ENCODE measurements at places on chromosomes 13 and 19.

GRCh38 chr19:23699521-23699860 lies 12.5 kb upstream of the ZNF675 start:
- DNase-seq, result no peak

DNA sequence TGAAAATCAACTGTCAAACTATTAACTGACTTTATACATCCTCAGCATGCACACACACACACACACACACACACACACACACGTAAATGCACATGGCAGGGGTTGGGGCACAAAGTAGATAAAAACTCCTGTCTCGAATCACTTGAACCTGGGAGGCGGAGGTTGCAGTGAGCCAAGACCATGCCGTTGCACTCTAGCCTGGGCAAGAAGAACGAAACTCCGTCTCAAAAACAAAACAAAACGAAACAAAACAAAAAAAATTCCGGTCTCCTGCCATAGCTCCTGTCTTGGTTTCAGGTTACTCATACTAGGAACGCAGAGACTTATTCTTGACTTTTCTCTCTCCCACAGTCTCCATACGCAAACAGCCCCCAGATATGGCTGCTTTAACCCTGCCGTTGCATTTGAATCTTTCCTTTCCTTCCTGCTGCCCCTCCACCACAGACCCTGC lies 148.9 kb downstream of the SHISA2 start:
- no peak for DNase-seq

DNA sequence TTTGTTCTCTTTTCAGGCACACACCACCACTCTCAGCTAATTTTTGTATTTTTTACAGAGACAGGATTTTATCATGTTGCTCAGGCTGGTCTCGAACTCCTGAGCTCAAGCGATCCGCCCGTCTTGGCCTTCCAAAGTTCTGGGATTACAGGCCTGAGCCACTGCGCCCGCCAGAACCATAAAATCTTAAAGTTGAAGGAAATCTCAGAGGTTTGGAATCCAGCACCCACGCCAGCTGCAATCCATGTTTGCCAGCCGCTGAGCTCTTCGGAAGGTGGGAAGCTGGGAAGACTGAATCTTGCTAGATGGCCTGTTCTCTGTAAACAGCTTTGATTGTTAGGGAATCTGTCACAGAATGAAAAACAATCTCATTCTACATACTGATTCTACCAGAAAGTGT lies 38.5 kb downstream of the SPATA13 start:
- DNase-seq, result no peak

DNA sequence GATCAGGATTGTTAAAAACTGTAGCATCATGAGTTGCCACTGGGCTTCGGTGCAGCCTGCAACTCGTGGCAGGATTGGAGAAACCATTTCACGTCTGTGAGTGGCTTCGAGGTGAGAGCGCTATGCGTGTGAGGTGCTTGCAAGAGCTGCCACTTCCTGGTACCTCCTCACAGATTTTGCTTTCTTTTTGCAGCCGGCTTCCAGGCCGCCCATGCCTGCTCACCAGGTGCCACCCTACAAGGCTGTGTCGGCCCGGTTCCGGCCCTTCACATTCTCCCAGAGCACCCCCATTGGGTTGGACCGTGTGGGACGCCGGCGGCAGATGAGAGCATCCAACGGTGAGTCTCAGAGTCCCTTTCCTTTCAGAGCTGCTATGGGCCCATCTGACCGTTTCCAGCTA lies 57.9 kb upstream of the C1QTNF9 start:
- DNase-seq, result no peak

DNA sequence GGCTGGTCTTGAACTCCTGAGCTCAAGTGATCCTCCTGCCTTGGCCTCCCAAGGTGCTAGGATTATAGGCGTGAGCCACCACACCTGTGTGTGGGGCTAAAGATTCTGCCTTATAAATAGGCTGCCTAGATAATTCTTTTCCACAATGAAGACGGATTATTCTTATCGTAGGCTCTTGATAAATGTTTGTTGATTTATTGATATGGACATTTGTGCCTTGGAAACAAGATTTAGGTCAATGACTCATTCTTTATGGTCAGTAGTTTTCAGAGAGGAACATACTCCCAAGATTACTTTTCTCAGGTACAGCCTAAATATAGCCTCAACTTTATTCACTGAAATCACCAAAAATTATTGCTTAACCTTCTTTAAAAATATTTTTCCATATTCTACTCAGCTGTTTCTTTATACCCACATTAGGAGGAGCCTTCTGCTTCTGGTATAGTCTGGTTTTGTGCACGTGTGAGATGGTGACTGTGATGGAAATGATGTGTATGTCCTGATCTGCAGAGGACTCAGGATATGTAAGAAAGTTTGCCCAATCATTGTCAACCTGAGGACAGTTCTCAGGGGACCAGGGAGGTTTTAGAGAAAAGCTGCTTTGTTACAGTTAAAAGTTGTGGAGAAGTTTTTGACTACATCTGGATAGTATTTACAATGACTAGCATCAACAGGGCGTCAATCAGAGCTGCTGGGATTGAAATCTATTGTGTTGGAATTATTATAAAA lies 208.9 kb downstream of the DNAJC15 start:
- no peak for DNase-seq

GRCh38 chr19:50173127-50173526 lies 10.0 kb upstream of the IZUMO2 start:
- no peak for DNase-seq

GRCh38 chr19:55615543-55616394 lies 8.6 kb downstream of the ZNF784 start:
- DNase-seq, result no peak

DNA sequence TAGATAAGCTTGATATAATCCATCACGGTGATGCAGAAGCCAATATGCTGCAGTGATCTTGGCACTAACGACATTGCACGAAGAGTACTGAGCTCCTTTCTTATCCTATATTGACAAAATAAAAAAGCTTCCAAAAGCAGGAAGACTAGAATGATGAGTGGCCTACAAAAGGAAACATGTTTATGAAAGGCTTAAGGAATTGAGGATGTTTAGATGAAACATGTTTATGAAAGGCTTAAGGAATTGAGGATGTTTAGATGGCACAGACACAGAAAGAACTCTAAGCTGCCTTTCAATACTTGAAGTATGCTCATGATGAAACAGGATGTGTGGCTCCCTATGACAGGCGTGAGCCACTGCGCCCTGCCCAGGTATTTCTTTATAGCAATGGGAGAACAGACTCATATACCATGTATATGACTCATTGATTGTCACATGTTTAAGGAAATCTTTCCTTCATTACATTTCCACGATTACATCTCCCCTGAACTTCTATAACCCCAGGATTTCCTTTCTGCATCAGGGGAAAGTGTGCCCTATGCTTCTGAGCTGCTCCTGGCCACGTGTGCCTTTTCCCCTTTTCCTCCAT lies 690.8 kb upstream of the ARGLU1 start:
- no peak for DNase-seq

- DNase-seq, result no peak
These were observed 1.1 kb downstream of the PPP6R1 start for GRCh38 chr19:55257461-55258420.

DNA sequence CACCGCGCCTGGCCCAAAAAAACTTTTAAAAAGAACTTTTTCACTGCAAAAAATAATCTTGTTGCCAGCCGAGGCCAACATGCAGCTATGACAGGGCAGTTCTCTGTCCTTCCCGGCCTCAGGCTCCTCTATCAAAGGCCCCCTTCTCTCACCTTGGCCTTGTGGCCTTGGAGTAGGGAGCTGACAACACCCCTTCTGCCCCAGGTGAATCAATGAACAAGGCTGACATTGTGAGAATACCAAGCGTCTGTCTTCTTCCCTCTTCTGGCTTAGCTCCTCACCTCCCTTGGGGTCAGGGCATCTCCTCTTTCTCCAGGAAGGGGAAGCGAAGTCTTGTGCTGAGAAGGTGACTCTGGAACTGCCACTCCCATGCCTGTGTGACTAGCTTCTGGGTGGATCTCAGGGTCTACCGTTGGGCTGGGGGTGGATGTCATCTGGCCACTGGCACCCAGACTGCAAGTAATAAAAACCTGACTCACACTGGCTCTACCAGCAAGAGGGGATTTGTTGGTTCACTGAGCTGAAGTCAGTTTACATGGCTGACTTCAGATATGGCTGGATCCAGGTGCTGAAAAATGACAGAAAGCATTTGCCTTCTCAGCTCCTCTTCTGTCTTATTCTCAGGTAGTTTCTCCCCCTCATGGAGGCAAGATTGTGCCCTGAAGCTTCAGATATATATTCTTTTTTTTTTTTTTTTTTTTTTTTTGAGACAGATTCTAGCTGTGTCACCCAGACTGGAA lies 6.3 kb downstream of the C19orf38 start:
- DNase-seq, result no peak

DNA sequence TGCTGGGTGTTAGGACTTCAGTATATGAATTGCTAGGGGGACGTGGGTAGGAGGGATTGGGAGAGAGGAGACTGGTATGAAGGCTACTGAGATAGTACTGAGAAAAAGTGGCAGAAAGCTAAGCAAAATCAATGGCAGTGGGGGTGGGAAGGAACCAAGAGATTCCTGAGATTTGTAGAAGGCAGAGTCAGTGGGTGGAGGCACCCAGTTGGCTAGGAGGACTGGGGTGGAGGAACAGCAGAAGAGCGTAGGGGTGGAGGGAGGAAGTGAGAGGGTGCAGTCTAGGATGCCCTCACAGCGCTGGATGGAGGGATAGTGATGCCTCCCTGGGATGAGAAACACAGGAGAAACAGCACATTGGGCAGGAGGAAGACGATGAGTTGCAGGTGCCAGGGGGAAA lies 5.6 kb upstream of the MEDAG start:
- no peak for DNase-seq

- DNase-seq, result no peak
These were observed 72.8 kb downstream of the ATP7B start for GRCh38 chr13:51938454-51938853.

GRCh38 chr19:19554074-19555023 lies 16.3 kb downstream of the CILP2 start:
- DNase-seq, result no peak

GRCh38 chr19:5057860-5058259 lies 88.9 kb downstream of the KDM4B start:
- DNase-seq, result no peak

DNA sequence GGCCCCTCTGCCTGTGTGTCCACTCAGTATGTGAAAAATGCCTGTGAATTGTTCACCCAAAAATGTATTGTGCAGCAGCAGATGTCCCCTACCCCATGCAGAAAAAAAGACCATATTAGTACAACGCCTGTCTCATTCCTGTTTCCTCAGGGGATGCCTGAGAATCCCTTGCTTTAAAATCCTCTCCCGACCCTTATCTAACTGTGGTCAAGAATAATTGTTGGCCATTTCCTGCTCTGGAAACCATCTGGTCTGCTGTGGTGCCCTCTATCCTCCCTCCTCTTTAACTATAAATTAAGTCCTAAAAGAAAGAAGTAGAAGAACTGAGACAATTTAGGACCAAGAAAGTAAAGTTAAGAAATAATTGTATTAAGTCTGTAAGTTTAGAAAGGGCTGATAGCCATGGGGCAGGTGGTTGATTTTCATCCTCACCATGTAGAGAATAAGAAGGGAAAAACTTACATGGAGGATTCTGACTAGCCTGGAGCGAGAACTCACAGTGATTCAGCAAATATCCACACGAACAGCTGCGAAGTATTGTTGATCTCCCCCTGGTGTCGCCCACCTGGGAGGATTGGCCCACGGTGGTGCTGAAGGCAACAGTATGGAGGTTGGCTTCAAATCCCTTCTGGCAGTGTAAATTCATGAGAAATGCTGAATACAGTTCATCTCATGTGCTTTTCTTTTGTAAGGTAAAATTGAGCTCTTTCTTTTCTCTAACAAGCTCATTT lies 85.6 kb downstream of the COL4A2 start:
- no peak for DNase-seq
